ENCODE measurements at places on chromosomes 6 and 20. TPM values are rescaled to one million over a fixed set of nuclear protein-coding genes. Genes with fewer than 3 reads are reported as not detected.

DNA sequence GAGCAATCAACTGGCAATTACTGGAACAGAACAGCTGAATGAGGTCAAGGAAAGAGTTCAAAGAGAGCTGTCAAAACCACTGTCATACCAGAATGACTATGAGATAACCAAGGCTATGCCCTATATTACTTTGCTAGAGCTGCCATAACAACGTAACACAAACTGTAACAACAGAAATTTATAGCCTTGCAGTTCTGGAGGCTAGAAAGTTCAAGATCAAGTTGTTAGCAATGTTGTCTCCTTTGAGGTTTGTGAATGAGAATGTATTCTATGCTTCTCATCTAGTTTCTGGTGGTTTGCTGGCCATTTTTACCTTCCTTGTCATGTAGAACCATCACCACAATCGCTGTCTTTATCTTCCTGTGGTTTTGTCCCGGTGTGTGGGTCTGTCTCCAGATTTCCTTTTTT is 1323.0 kb upstream of the GJE1 start:
- DNase-seq, result no peak

The ENPP3 gene
- 27.2 TPM for total RNA-seq

- no peak for DNase-seq
These were observed 219.2 kb upstream of the ZFP64 start for GRCh38 chr20:52410731-52411234.

DNA sequence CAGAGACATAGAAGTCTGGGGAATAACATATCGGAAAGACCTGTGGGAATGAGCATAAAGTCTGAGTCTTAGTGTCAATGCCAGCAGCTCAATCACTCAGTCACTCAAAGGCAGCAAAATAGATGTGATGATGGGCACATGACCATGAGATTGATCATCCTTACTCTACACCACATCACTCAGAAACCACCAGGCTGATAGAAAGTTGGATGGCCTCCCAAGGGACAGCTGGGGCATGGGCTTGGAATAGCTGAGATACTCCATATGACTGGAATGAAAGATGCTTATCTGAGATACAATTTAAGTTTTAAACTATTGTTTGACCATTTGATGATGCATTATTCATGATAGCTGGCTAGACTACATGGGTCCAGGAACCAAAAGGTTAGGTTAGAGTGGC is 80.9 kb upstream of the F13A1 start:
- no peak for DNase-seq

DNA sequence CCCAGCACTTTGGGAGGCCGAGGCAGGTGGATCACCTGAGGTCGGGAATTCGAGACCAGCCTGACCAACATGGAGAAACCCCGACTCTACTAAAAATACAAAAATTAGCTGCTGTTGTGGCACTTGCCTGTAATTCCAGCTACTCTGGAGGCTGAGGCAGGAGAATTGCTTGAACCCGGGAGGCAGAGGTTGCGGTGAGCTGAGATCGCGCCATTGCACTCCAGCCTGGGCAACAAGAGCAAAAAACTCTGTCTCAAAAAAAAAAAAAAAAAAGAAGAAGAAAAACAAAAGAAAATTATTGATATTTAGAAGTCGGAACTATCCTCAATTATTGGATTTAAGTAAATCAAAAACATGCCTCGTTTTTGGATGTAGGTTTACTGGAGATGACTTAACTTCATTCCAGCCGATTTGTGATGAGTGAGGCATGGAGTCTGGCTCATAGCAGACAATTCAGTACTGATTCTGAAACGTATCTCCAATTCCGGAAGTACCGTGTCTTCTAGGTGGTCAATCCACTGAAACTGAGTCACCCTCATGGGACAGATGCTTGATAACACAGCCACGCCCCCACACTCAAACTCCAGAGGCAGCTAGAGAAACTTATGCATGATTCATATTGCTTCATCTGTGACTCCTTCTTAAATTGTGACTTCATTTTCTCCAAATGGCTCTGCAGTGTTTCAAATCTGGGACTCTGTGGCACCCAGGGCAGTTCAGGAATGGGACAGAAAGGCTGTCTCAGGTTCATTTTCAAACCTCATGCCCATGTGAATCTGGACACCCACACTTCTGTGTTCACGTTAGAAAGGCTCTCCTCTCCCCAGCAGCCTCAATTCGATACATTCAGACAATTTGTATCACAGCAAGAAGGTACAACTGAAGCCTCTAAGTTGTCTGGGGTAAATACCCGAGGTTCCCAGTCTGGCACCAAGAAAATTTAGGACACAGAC is 110.4 kb upstream of the ARMC2 start:
- DNase-seq, result peak; percentile 74

GRCh38 chr20:17761604-17762003 is 61.8 kb downstream of the BANF2 start:
- DNase-seq, result no peak
